Activated CD8-positive, alpha-beta memory T cell treated with anti-CD3 and anti-CD28 coated beads, Interleukin-2, amount 10 ng/mL, durations not matched to agents 7 days and 5 days (primary cell): ENCODE measurements at places on chromosomes 4 and X. TPM values are rescaled to one million over a fixed set of nuclear protein-coding genes. Genes with fewer than 3 reads are reported as not detected.

PHEX gene
- total RNA-seq: 7.7 TPM

IL2RG gene
- total RNA-seq: 370 TPM

SPARCL1 gene
- total RNA-seq: not detected

C4orf36 gene
- not detected for total RNA-seq

CSN1S1 gene
- not detected for total RNA-seq

PALLD gene
- 3.7 TPM for total RNA-seq

GLRA2 gene
- not detected for total RNA-seq

PPP2R2C gene
- total RNA-seq: not detected

EFHC2 gene
- total RNA-seq: 0.12 TPM

GRCh38 chrX:63330681-63331080 is 20.5 kb downstream of the SPIN4 start:
- peaks cover 5% of the 10 kb centered on the region for H3K4me1 ChIP-seq
- no peak overlapping the region for H3K4me3 ChIP-seq
- no peak overlapping the region for H3K27ac ChIP-seq
- H3K36me3 ChIP-seq: peaks cover 29% of the 10 kb centered on the region

DNA sequence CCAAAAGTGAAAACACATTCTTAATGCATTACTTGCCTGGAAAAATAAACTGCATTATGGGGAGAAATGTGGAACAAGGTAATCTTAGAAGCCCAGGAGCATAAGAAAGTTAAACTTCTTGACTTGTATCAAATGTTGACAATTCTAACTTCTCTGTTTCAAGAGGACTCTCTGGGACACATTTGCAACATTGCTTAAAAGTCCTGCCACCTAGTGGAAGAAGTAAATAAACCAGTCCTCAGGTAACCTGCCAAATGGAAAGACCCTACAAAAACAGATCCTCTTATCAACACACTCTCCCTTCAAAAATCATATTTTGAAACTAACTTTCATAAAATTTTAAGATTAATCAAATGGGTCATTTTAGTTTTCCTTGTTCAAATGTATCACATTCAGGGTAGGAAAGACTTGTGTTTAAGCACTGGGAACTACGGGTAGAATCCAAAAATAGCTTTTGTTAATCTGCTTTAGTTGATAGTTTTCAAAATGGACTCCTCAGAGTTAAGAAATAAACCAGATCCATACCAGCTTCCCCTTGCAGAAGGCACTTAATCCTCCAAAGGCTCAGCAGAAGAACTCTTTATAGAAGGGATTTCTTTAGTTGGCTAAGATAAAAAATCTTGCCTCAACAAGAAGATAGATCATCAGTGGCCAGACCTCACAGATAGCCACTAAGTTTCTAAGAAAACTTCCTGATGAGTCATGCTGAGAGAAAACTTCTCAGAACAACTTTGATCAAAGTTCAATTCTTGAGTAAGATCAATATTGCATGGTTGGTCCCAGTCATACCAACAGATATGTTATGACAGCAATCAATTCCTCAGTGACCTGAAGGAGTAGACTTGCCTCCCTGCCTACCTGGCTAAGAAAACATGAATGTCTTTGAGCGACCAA is 141.7 kb downstream of the HHIP start:
- DNase-seq: no peak
- peaks cover 6% of the 10 kb centered on the region for H3K4me1 ChIP-seq
- H3K4me3 ChIP-seq: no peak overlapping the region
- no peak overlapping the region for H3K27ac ChIP-seq

- peaks cover 17% of the 10 kb centered on the region for H3K4me1 ChIP-seq
- no peak overlapping the region for H3K27ac ChIP-seq
- H3K27me3 ChIP-seq: peaks cover 5% of the 10 kb centered on the region
- H3K36me3 ChIP-seq: peaks cover 16% of the 10 kb centered on the region
- peak overlapping the region; percentile 64 for H3K4me3 ChIP-seq
- no peak for DNase-seq
Measured at GRCh38 chrX:2689773-2690666, 1.1 kb upstream of the CD99 start.

DNA sequence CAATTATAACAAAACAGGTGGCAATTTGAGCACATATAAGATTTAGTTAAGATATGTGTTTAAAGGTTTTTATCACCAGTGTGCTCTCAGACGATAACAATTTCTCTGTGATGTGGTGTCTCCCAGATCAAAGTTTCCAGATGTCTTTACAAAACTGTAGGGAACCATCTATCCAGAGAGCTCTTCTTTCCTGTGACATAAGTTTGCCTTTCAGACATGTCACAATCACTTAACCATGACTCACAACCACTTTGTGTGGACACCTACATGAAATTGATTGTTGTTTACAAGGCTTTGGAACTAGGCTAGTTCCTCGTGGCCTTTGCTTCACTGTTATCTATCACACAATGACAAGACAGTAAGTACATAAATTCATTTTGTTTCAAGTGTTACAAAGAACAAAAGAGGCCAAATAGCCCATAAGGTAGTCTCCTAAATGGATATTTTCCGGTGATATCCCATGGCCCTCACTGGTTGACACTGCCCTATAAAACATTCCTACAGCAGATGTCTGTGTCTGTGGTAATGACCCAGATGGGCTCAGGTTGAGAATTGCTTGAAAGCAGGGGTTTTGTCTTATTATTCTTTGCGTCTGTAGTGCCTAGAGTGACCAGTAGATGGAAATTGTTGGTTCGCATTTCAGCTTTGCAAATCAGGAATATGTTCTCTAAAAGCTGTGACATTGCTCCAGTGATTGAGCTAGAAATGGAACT is 297.8 kb upstream of the FAM241A start:
- H3K4me3 ChIP-seq: no peak overlapping the region
- H3K27ac ChIP-seq: no peak overlapping the region
- no peaks in the 10 kb centered on the region for H3K27me3 ChIP-seq
- H3K36me3 ChIP-seq: no peaks in the 10 kb centered on the region

DNA sequence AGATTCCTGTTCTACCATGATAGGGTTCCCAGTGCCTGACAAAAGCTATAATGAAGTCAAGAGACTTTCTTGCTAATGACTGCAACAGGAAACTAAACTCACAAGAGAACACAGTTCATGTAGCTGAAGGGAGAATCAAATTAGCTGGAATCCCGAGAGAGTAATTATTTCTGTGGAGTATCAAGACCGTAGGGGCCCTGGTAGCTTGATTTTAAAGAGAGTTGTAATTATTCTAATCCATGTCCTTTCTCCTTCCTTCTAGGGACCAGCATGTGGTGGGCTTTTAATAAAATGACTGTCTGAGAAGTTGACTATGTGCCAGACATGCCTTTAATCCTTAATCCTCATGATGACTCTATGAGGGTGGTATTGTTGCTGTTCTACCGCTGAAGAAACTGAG is 1.7 kb upstream of the TRPC5OS start:
- no peak for DNase-seq
- no peaks in the 10 kb centered on the region for H3K36me3 ChIP-seq
- no peaks in the 10 kb centered on the region for H3K27me3 ChIP-seq
- H3K27ac ChIP-seq: no peak overlapping the region
- no peak overlapping the region for H3K4me3 ChIP-seq

GRCh38 chrX:74613370-74614092 is 893 bp downstream of the RLIM start:
- peaks cover 13% of the 10 kb centered on the region for H3K36me3 ChIP-seq
- H3K27me3 ChIP-seq: no peaks in the 10 kb centered on the region
- peaks cover 18% of the 10 kb centered on the region for H3K4me1 ChIP-seq
- peak overlapping the region; percentile 94 for H3K4me3 ChIP-seq
- peak overlapping the region; percentile 98 for H3K27ac ChIP-seq
- DNase-seq: peak; percentile 36

GRCh38 chr4:89685277-89685676 is 151.7 kb downstream of the SNCA start:
- no peak overlapping the region for H3K27ac ChIP-seq
- peaks cover 4% of the 10 kb centered on the region for H3K27me3 ChIP-seq
- no peak for DNase-seq
- H3K36me3 ChIP-seq: no peaks in the 10 kb centered on the region

- no peak overlapping the region for H3K4me3 ChIP-seq
Measured at GRCh38 chrX:137771537-137771936, 205.6 kb downstream of the ZIC3 start.

- no peak overlapping the region for H3K27ac ChIP-seq
- H3K36me3 ChIP-seq: no peaks in the 10 kb centered on the region
- DNase-seq: no peak
Measured at GRCh38 chr4:15385515-15385914, 42.3 kb upstream of the C1QTNF7 start.

- no peaks in the 10 kb centered on the region for H3K27me3 ChIP-seq
- no peaks in the 10 kb centered on the region for H3K36me3 ChIP-seq
- no peak overlapping the region for H3K27ac ChIP-seq
- H3K4me1 ChIP-seq: peaks cover 5% of the 10 kb centered on the region
- no peak overlapping the region for H3K4me3 ChIP-seq
Measured at GRCh38 chr4:4260185-4260751, 12.2 kb upstream of the TMEM128 start.

DNA sequence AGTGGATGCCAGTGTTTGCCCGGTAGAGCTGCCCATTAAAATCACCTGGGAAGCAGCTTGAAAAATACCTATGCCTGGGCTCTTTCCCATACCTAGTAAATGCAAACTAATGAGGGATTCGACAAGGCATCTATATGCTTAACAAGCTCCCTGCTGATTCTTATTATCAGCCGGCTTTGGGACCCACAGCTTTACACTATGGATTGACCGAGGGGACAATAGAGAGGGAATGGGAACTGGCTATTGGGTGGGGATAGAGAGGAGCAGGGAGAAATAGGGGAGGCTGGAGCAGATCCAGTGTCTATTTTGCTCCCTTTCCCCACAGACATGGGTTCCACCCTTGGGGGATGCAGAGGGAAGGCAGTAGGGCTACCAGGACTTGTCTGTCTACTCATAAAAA is 103.1 kb upstream of the TEX13D start:
- no peak overlapping the region for H3K4me3 ChIP-seq
- no peaks in the 10 kb centered on the region for H3K36me3 ChIP-seq
- DNase-seq: no peak
- H3K27ac ChIP-seq: no peak overlapping the region
- no peaks in the 10 kb centered on the region for H3K27me3 ChIP-seq

DNA sequence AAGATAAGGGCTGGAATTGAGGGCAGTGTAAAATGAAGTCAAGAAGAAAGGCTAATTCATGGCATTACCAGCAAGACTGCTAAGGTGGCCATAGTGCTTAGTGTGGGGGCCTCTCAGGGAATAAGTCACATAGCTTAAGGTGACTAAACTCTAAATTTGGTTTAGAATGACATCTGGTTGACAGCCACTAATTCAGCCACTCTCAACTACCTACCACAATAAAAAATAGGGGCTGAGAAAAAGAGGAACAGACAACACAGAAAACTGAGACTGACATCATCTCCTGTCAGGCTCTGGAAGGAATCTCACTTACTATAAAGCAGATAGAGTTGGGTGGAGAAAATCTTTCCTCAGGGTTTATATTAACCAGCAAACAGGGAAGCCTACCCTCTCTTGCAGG is 96.9 kb downstream of the CHRDL1 start:
- DNase-seq: no peak
- H3K27ac ChIP-seq: no peak overlapping the region
- H3K27me3 ChIP-seq: no peaks in the 10 kb centered on the region
- H3K4me3 ChIP-seq: no peak overlapping the region

DNA sequence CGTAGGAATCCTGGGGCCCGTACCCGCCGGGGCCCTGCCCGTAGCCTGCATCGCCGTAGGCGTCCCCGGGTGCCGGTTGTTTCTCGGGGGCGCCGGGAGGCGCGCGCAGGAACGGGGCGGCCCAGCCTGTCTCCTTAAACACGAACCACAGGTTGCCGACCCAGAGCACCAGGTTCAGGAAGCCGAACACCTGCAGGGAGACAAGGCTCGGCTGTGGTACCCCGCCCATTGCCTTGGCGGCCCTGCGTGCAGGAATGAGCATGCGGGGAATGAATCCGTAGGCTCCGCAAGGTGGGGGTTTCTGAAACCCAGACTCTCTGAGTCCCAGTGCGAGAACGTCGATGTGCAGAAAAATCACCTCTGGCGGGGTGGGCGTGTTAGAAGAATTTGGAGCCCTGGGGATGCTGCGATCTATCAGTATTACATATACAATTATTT is 5.4 kb upstream of the PRICKLE3 start:
- peaks cover 1% of the 10 kb centered on the region for H3K36me3 ChIP-seq
- H3K27ac ChIP-seq: peak overlapping the region; percentile 97
- H3K27me3 ChIP-seq: no peaks in the 10 kb centered on the region
- DNase-seq: no peak
- H3K4me3 ChIP-seq: peak overlapping the region; percentile 97
- H3K4me1 ChIP-seq: peaks cover 31% of the 10 kb centered on the region

GRCh38 chrX:4708970-4709760 is 995.7 kb upstream of the PRKX start:
- H3K4me1 ChIP-seq: peaks cover 2% of the 10 kb centered on the region
- no peak for DNase-seq

GRCh38 chr4:76219299-76220055 is 5.9 kb upstream of the SCARB2 start:
- H3K27ac ChIP-seq: no peak overlapping the region
- no peaks in the 10 kb centered on the region for H3K36me3 ChIP-seq
- no peak overlapping the region for H3K4me3 ChIP-seq
- H3K27me3 ChIP-seq: peaks cover 8% of the 10 kb centered on the region

DNA sequence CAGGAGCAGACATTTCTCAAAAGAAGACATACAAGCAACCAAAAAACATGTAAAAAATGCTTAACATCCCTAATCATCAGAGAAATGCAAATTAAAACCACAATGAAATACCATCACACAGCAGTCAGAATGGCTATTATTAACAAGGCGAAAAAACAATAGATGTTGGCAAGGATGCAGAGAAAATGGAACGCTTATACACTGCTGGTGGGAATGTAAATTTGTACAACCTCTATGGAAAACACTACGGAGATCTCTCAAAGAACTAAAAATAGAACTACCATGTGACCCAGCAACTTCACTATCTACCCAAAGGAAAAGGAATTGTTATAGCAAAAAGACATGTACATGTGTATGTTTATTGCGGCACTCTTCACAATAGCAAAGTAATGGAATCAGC is 71.5 kb downstream of the PPP4R3C start:
- H3K27me3 ChIP-seq: no peaks in the 10 kb centered on the region
- H3K4me1 ChIP-seq: no peaks in the 10 kb centered on the region
- H3K4me3 ChIP-seq: no peak overlapping the region
- H3K36me3 ChIP-seq: no peaks in the 10 kb centered on the region

DNA sequence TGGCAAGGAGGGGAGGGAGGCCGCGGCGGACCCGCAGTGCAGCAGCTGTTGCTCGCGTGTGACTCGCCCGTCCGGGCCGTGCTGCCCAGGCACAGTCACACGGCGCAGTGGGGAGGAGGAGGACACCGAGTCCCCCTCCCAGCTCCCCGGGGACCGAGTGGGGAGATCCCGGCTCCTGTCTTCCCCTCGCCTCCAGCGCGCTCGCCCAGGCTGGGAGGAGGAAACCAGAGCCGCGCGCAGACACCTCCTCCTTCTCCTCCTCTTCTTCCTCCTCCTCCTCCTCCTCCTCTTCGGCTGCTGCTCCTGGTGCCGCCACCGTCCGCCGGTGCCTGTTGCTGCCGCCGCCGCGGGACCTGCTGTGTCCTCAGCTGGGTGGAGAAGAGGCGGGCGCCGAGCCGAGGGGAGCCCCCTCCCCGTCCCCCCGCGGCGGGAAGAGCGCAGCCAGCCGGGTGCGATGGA is at the start of gene TBC1D1:
TSS of gene TBC1D1 (plus strand) at position 284 of the 459 bp plus-strand sequence. CDS start 11,012 bp downstream, outside the sequence.
- peaks cover 6% of the 10 kb centered on the region for H3K27me3 ChIP-seq
- H3K36me3 ChIP-seq: peaks cover 14% of the 10 kb centered on the region
- peak; percentile 66 for DNase-seq
- peaks cover 32% of the 10 kb centered on the region for H3K4me1 ChIP-seq
- peak within 1 kb of the TSS; percentile 87 for H3K4me3 ChIP-seq
- H3K27ac ChIP-seq: peak within 1 kb of the TSS; percentile 91
